ENCODE measurements at places on chromosomes 2 and 18.
A peak's percentile ranks its signal among the peaks of the same experiment; 100 is the strongest.

- DNase-seq, result no peak
Observed at GRCh38 chr2:228507870-228508269, 326.4 kb upstream of the SPHKAP start.

DNA sequence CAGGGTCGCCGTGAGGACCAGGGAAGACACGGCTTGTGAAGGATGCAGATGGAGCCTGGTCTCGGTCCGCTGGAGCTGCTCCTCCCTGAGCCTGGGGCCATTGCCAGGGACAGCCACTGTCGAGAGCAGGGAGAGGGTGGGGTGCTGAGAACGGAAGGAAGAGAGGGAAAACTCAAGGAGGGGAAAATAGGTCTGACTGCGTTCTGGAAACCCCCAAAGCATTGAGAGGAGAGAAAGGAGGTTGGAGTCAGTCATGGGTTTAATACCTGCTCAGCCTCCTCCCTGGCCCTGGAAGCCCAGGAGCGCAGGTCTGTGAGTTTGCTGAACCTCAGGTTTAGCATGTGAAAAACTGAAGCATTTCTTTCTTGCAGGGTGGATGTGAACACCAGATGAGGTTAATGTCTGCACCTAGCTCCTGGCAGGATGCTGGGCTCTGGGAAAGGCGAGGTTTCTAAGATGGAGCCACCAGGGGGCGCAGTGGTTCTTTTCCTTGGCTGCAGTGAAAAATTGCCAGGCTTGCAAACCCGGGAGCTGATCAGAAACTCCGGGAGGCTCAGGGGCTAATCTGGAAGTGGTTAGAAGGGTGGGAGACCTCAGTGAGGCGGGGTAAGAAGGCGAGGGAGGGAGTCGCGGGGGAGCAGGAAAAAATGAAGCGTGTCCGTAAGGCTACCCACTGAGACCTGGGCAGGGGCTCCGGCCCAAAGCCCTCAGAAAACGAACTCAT, 33.6 kb upstream of the RNF149 start:
- peak; percentile 31 for DNase-seq

DNA sequence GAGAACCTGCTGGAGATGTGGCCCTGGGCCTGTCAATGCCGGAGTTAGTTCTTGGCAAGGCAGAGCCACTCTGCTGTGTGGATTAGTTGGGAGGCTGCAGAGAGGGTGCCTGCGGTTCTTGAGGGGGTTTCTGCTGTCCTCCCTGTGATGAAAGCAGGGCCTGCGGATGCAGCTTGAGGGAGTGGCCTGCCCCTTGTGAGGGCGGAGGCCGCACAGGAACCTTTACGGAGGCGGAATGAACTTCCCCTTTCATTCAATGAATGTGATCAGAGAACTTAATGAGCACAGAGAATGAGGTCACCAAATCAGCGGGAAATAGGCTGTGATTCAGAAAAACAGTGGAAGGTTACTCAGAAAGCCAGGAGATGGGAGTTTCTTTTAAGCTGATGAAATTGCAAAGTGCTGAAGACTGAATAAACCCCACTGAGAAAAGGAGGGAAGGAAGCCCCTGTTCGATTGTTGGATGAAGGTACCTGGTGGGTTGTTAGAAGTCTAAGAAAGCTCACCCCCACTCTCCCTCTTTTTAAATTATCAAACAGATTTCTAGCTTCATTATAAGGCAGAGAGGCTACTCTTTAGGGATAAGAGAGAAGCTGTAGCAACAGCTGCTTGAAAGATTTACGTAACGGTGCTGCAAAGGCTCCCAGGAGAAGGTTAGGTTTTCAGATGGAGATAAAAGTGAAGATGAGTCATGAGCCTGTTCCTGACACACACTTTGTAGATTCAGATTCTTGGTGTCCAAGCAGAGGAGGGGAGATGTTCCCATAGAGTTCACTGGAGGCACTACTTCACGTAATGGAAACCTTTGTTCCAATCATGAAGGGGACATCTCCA, 47.4 kb downstream of the VWA3B start:
- no peak for DNase-seq

DNA sequence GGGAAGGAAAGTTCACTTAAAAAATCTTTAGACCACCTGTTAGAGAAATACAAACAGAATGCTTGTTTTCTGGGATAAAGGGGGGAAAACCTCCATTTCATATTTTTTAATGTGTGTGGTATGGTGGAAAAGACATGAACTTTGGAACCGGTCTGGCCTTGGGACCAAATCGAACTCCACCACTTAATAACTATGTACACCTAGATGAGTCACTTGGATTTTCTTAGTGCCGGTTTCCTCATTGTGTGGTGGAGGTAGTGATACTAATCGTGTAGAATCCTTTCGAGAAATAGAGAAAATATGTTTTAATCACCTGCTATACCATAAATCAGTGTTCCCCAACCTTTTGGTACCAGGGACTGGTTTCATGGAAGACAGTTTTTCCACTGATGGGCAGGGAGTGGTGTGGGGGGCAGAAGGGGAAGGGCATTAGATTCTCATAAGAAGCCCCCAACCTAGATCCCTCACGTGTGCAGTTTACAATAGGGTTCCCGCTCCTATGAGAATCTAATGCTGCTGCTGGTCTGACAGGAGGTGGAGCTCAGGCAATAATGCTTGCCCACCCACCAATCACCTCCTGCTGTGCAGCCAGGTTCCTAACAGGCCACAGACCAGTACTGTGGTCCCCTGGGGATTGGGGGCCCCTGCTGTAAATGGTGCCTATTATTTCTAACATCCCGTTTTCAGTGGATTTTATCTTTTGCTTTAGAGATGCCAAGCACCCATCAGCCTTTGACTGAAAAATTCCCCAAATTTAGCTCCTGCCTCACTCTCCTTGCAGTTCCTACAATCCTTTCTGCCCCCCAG, 308.8 kb downstream of the PRKCE start:
- no peak for DNase-seq

DNA sequence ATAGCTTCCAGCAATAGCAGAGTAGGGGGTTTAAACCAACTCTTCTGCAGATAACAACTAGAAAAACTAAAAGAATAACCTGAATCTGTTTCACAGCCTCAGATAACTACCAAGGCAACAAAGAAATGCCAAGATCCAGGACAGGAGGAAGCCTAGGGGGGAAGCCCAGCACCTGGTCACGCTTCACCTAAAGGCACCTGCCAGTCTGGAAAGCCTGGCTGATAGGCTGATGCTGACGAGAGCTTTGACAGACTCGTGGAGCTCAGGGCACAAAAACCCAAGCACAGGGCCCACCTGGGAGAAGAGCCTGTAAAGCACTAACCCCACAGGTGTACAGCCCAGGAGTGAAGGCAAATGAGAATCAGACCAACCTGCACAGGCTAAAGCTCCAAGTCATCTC, 22.6 kb downstream of the EIPR1 start:
- no peak for DNase-seq

GRCh38 chr18:31399306-31400032, 22.9 kb downstream of the DSG4 start:
- no peak for DNase-seq

DNA sequence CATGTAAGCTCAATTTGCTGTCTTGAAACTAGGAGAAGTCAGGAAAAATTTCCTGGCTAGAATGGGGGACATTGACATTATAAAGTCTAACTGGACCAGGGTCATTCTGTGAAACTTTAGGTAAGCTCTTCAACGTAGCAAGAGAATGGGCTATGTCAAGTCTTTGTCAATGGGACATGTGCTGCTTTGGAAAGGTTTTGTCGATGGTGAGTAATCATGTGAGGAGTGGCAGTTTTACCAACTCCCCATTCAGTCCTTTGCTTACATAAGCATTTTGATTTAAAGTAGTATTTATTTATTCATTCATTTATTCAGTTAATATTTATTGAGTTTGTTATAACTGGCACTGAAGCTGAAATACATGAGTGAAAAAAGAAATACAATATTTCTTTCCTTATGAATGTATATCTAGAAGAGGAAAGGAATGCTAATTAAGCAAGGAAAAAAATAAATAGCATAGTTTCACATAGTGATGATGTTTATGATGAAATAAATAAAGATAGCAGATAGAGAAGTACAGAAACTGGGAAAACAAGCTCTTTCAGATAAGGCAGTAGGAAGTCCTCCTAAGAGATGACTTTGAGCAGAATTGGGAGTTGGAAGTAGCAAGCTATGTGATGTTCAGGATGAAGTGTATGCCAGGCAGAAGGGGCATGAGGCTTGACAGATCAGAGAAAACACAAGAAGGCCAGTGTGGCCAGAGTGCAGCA, 25.4 kb upstream of the RAB27B start:
- no peak for DNase-seq

GRCh38 chr2:85237849-85238565, 89.8 kb downstream of the TGOLN2 start:
- no peak for DNase-seq

DNA sequence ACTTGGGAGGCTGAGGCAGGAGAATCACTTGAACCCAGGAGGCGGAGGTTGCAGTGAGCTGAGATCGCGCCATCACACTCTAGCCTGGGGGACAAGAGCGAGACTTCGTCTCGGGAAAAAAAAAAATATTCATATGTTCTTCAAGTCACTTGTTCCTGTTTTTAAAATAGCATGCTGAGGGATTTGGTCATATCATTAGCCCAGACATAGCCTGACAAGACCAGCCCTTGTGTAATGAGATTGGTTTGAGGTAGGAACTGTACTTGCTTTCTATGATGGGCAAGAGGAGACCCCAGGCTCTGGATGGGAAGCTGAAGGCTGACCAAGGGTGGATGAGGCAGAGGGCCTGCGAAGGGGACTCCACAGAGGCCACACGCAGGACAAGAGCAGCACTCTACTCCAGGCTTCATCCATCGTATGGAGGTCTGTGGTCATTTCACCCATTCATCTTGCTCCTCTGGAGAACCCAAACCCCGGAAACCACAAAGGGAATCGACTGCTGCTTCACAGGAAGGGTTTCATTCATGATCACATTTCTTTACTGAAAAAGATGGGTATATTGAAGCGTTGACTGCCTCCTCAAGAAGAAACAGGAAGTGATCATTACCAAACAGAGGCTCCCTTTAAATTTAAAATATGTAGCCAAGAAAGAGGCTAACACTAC, 87.1 kb upstream of the ZNF397 start:
- no peak for DNase-seq

GRCh38 chr18:50711386-50711785, 108.4 kb downstream of the MRO start:
- DNase-seq, result no peak

DNA sequence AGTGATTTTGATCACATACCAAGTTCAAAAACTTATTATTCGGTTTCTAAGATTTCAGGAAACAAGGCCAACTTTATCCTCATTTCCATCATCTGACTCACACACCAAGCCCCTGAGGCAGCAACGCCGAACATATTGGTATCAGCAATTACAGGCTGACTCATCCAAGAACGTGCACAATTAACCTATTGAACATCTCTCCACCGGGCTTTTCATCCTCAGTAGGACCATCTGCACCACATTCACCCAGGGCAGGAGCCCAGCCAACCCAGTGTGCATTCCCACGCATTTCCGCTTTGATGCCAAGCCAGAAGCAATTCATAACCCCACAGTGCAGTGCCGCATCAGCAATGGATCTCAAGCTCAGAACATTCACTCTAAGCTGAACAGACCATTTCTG, 52.9 kb downstream of the SCG2 start:
- no peak for DNase-seq

DNA sequence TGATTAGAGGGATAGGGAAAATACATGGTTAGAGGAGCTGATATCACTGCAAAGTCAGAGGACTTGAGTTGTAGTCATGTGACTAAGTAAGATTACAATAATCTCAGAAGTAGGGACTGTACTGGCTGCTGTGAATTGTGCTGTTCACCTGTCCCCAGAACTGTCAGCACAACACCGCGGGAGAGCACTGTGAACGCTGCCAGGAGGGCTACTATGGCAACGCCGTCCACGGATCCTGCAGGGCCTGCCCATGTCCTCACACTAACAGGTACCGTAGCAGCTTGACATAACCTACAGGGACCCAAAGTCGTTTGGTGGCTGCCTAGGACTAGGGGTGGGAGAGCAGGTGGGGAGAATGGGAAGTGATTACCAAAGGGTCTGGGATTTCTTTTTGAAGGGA, 132.8 kb upstream of the TTC39C start:
- DNase-seq, result peak; percentile 35

DNA sequence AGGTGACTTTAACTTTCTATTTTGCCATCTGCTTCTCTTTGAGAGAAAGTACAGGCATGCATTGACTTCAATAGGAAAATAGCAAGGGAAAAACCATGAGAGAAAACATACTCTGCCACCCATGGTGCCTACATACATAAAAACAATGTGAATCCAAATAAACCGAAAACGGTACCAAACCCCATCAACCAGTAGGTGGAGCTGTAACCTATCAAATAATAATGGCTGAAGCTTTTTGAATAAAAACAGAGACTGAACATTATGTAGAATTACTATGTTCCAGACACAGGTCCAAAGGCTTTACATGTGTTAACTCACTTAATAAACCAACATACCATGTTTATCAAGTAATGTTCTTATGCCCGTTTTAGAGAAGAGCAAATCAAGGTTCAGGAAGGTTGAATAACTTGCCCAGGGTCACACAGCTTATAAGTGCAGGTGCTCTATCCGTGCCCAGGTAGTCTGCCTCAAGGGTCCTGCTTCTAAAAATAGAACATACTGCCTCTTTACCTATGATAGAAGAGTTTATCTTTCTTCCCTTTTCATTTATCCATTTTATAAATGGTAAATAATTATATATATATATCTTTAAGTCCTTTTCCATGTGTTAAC, 293.9 kb upstream of the SYT4 start:
- peak; percentile 13 for DNase-seq

- DNase-seq, result no peak
Observed at GRCh38 chr2:165587335-165587938, 117.9 kb downstream of the CSRNP3 start.

GRCh38 chr2:238776003-238776760, 71.7 kb upstream of the TWIST2 start:
- no peak for DNase-seq

GRCh38 chr2:178225006-178225805, 30.9 kb downstream of the OSBPL6 start:
- no peak for DNase-seq

GRCh38 chr2:96407041-96407918, 71.7 kb downstream of the NCAPH start:
- DNase-seq, result no peak

- no peak for DNase-seq
Observed at GRCh38 chr2:126041391-126042047, 614.4 kb upstream of the GYPC start.

DNA sequence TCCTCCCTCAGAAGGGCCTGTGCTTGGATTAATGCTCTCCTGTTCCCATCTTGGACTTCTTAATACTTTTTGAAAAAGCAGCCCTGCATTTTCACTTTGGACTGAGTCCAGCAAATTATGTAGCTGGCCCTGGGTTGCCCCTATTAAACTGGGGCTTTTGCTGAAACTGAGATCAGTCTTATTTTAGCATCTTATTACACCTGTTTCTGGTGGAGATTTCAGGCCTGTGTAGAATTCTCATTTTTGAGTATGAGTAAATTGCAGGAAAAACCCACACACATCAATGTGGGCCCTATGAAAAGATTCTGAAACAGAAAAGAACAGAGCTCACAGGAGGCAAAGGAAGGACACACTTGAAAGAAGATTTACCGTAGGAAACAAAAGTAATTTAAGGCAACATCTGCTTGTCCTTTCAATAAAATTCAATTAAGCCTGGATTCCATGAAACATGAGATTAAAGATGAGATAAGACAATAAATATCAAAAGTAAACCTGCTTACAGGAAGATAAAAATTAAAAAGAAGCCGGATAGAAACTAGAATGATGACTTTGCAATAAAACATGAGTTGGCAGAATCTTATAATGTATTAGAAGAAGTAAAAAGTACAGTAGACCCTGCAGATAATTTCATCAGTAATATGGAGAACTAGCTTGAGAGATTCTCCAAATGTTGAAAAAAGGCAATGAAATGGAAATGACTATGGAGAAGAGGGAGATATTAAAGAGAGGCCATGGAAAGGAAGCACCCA, 90.7 kb upstream of the GCFC2 start:
- DNase-seq, result no peak

Data from NCI-H2029 (cell line).